ENCODE measurements at places on chromosomes 2 and 18.

DNA sequence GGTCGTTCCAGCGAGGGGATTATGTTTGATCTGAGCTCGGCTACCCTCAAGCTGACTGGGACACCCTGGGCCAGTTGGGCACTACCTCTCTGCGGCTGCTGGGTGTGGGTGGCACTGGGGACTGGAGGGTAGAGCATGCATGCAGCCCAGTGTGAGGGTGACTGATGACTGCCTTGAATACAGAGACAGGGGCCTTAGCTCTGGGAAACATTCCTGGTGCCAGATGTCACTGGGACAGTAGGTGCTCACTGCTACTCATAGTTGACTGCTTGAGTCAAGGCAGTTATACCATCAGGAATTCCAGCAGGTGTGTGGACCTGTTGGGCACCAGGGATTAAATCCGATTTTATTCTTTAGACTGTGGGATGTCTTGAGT lies 33.6 kb upstream of the ATP6V1B1 start:
- DNase-seq: no peak

GRCh38 chr2:231037202-231037730 lies at the start of gene C2orf72:
TSS of gene C2orf72 (plus strand) at chr2:231037523. CDS start at chr2:231037566, 43 bp downstream.
- DNase-seq: no peak

- peak; percentile 92 for DNase-seq
Measured at GRCh38 chr18:22503803-22504202, 86.1 kb upstream of the CTAGE1 start.

- no peak for DNase-seq
Measured at GRCh38 chr2:95262896-95263542, 11.2 kb upstream of the PROM2 start.

GRCh38 chr18:8786483-8787370 lies 81.4 kb downstream of the MTCL1 start:
- DNase-seq: no peak

- no peak for DNase-seq
Measured at GRCh38 chr2:162746310-162746709, 92.3 kb downstream of the KCNH7 start.

DNA sequence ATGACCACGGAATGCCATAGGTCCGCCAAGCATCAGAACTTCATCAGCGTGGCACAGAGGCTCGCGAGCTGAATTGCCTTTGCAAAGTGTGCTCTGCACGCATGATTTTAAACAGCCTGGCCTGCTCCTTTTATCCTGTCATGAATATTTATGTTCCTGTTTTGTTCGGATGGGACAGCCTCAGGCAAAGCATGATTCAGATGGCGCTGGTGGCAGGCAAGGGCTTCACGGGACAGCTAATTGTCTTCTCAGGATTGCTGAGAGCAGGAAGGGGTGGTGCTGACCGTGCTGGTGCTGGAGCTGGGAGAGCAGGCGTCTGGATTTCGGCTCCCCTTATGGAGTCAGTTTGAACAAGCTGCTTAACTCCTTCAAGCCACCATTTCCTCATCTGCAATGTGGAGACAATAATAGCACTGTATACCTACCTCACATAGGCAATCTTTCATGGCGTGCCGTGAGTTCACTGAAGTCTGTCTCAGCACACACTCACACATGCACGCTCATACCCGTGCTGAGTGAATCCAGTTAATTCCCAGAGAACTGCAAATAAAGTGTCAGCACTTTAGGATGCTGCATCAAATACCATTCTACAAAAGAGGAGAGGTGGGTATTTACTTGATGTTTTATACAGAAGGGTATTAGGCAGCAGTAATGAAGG lies 79.7 kb upstream of the APCDD1 start:
- no peak for DNase-seq

DNA sequence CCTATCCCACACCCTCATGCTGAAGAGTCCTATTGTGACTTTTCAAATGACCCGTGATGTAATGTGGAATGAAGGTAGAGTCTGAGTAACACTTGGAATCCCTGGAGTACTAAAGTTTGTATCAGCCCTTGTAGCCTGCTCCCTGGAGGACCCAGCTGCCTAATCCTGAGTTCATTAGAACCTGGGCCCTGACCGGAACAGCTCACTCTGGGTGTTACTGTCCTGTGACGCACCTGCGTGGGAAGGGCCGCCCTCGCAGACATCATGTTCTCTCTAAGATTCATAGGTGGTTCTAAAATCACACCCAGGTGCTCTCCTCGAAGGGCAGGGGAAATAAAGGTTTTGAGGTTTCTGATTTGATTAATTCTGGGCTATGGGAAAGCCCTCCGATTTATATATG lies 62.3 kb downstream of the NCK2 start:
- no peak for DNase-seq

- DNase-seq: no peak
Measured at GRCh38 chr2:61775956-61776570, 77.8 kb downstream of the FAM161A start.

DNA sequence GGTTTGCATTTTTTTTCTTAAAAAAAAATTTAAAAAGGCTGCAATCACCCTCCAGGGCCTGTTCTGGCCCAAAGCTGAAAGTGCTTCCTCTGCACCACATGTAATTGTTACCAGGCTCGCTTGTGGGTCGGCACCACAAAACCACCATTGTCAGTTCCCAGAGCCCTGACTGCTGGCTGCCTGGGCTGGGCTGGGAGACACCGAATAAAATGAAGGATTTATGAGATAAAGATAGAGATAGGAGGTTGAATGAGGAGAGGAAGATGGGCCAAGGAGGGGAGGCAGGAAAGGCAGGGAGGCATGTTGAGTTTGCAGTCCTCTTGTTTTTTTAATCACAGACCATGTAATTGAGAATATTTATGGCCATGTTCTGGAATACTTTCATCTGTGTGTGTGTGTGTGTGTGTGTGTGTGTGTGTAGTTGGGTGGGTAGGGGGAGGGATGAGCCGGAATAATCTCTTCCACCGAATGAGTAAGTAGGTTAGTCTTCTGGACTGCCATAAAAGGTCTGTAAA lies 14.7 kb downstream of the NRP2 start:
- no peak for DNase-seq

GRCh38 chr2:218881744-218882460 lies 1.2 kb downstream of the WNT10A start:
- no peak for DNase-seq

DNA sequence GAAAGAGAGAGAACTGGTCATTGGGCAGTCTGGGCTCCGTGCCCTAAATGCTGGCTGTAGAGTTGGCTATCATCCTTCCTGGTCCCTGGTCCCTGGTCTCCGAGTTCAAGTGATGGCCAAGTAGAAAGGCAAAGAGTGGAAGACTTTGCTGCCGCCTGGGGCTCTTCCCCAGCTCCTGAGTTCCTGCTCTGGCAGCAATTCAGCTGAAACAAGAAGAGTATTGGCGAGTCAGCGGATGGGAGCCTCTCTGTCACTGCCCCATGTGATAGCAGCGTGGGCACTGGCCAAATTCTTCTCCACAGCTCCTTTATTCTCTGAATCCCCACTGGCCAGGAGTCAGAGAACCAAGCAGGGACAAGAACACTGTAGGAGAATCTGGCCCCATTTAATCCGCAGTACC lies 351.0 kb upstream of the POU3F3 start:
- DNase-seq: no peak

DNA sequence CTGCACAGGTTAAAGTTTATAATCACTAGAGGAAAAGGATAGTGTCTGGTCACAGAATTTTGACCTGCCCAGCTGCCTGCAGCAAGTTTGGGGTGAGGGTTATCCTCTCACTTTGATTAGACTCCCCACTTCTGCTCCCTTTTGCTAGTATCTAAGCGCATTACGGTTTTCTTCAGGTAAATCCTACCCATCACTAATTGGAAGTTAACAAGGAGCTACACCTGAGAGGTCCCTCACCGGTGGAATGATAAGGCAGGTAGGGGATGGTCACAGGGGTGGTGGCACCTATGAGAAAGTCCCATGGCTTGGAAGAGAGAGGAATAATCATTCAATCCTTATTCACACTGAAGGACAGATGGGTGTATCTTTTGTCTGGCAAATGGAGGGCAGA lies 7.6 kb downstream of the BCL2 start:
- no peak for DNase-seq

DNA sequence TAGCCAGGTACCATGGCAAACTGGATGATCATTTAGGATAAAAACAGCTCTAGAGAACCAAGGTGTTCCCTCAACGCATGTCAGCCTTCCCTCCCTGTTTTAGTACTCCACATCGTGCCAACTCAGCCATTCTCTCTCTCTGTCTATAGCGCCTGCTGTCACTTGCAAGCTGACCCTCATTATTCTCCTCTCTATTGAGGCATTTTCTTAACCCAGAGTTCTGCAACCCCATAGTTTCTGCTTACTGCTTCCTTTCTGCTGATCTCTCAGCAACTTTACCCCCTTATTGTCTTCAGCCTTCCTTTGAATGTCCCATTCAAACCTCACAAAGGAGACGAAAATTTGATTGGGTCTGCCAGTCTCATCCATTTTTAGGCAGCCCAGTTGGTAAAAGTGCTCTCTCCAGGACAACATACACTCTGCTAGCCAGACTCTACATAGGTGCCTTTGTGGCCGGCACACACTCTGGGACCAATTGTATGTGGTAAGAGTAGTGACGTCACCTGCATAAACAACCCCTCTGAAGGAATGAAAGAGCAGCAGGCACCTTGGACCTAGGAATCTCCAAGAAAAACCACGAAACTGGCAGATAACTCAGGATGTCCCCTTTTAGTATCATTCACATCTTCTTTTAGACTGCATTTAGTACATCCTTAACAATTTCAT lies 367.2 kb upstream of the KCNH7 start:
- no peak for DNase-seq

- no peak for DNase-seq
Measured at GRCh38 chr2:2050446-2050845, 280.6 kb downstream of the MYT1L start.

GRCh38 chr18:62588217-62588616 lies 65.4 kb downstream of the ZCCHC2 start:
- DNase-seq: no peak

- no peak for DNase-seq
Measured at GRCh38 chr2:173187941-173188788, 112.5 kb downstream of the MAP3K20 start.

DNA sequence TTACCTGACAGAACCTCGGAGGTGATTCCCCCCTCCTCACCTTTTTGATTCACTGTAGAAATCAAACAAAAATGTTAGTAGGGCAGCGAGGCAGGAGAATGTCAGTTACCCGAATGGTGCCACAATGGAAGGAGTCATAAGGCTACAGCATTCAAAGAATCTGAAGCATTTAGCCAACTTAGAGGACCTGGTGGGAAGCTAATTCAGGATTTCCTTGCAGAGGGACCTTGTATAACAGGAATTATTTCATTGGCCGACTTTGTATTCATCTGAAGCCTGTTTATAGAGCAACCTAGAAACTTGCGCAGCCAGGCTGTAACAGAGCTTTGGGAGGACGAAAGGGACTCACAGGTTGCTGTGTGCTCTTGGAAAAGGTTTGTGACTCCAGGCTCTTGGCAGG lies 129.1 kb upstream of the MMADHC start:
- no peak for DNase-seq

DNA sequence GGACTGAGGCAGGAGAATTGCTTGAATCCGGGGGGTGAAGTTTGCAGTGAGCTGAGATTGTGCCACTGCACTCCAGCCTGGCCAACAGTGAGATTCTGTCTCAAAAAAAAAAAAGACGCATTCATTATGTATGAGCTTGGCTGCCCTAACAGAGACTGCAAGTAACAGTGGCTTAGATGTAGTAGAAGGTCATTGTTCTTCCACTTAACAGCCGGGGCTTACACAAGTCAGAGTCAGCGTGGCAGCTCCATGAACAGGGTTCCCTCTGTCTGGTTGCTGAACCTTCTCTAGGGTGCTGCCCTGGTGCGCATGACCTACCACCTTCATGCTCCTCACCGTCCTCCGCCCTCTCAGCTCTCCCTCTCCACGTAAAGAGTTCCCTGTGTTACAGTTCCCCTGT lies 49.1 kb upstream of the IGFBP2 start:
- DNase-seq: no peak

DNA sequence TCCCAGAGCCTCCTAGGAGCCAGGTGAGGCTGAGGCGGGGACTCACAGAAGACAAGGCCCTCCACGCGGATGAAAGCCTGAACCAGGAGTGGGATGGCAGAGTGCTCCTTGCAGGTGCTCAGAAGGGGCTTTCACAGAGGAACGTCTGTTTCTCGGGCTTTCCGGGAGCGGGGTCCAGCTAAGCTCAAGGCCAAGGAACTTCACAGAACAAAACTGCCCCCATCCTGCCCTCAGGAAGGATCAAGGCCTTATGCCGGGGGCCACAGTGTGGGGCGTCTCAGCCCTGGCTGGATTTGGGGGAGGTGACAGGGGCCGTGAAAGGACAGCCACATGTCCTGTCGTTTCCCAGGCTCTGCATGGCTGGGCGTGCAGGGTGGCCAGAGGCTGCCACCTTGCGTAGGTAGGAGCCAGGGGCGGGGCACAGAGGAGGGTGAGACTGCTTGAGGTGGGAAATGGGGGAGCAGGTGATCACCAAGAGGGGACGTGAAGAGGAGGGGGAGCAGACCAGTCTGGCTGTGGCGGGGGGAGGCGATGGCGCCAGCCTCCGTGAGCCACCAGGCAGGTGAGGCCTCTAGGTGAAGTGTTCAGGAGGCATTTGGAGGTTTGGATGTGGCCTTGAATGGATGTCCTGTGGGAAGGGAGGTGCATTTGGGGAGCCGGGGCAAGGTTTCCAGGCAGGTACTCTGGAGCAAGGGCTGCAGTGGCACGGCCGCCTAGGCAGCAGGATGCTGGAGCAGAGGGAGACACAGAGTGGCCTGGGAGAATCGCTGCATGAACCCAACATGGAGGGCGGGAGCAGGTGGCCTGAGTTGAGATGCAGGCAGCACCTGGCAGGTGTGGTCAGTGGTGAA lies 79.1 kb downstream of the TWIST2 start:
- DNase-seq: no peak

DNA sequence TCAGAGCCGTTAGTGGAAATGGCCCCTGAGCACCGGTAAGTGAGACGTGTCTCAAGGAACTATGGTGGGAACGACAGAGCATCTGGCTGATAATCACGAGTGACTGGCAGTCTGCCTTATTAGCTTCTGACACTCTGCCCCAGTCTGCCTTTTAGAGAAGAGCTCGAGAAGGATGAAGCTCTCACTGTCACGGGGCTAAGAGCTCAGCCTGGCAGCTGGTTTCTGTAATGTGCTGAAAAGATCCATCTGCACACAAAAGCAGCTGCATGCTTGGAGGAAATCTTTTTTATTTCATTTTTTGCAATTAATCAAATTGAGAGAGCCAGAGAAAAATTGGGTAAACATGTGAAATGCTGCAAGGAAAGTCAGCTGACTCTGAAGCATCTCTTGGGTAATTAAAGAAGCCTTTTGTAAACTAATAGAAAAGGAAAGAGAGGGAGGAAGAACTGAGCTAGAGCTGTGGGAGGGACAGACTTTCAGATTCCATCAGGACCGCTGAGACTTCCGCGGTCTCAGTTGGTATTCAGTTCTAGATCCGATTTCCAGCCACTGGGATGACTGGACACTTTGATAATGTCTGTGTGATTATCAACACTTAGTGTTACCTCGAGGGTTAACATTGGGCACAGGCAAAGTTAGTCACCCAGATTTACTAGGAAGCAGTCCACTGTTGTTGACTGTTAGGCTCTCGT lies 24.4 kb downstream of the MBP start:
- no peak for DNase-seq

All from AG09319 (cell line).